GM04504 (cell line): ENCODE measurements at places on chromosomes 3 and 15.

DNA sequence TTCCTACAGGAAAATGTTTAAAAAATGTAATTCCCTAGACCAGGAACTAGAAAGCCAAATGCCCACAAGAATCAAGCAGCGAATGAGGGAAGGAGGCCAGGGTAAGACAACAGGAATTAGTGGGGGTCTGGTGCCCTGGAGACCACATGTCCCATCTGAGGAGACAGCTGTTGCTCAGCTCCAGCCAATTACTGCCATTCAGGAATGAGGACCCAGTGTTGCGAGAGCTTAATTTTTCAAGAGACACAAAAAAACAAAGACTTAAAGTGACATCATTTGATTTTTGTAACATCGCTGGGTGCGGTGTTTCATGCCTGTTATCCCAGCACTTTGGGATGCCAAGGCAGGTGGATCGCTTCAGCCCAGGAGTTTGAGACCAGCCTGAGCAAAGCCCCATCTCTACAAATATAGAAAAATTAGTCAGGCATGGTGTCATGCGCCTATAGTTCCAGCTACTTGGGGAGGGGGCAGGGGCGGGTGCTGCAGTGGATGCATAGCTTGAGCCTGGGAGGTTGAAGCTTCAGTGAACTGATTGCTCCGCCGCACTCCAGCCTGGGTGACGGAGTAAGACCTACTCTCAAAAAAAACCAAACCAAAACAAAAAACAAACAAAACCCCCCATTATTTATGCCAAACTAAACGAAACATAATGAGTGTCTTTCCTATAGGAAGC, 52.8 kb upstream of the LRIG1 start:
- no peak for DNase-seq

- DNase-seq: no peak
Measured at GRCh38 chr3:177687291-177687690, 490.0 kb upstream of the TBL1XR1 start.

DNA sequence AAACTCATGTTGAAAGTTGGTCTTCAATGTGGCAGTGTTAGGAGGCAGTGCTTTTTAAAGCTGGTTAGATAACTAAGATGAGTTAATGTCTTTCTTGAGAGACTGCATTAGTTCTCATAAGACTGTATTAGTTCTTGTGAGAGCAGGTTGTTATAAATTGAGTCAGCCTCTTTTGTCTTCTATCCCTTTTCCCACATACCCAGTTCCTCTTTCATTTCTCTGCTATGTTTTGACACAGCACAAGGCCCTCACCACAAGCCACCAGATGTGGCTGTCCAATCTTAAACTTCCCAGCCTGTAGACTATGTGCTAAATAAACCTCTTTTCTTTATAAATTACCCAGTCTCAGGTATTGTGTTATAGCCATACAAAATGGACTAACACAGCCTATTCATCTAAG, 94.6 kb upstream of the SNTN start:
- no peak for DNase-seq

- no peak for DNase-seq
Measured at GRCh38 chr3:7734456-7734855, 767.2 kb upstream of the LMCD1 start.

GRCh38 chr3:12234192-12234591, 54.7 kb upstream of the PPARG start:
- DNase-seq: no peak

- no peak for DNase-seq
Measured at GRCh38 chr3:53142986-53143385, 12.8 kb upstream of the RFT1 start.

DNA sequence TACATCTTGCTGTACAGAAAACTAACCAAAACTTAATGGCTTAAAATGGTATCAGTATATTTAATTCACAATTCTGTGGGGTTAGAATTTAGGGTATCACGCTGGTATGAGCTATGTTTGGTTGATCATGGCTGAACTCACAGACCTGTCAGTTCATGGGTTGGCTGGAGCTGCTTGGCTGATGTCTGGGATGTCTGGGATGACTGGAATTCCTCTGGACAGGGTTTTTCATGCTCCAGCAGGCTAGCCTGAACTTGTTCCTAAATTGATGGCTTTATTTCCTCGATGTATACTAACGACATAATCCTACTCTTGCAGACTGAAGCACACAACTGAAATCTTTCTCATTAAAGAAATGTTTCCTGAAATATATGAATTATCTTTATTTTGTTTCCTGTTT, 338.9 kb upstream of the GBE1 start:
- no peak for DNase-seq

DNA sequence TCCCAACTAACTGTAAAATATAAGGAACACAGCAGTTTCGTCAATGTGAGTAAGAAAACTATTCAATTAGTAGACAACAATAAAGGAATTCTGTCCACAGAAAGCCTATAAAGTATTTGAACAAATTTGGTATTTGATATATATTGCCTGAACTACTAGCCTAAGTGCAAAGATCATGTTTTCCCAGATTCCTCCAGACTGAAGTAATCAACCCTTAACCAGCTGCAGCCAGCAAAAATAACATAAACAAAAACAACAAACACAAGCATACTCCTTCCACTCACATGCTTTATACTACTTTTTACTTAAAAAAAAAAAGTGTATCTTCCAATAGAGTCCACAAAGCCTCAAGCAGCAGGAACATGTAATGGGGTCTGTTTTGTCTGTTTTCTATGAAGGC, 24.1 kb downstream of the PGBD4 start:
- no peak for DNase-seq

DNA sequence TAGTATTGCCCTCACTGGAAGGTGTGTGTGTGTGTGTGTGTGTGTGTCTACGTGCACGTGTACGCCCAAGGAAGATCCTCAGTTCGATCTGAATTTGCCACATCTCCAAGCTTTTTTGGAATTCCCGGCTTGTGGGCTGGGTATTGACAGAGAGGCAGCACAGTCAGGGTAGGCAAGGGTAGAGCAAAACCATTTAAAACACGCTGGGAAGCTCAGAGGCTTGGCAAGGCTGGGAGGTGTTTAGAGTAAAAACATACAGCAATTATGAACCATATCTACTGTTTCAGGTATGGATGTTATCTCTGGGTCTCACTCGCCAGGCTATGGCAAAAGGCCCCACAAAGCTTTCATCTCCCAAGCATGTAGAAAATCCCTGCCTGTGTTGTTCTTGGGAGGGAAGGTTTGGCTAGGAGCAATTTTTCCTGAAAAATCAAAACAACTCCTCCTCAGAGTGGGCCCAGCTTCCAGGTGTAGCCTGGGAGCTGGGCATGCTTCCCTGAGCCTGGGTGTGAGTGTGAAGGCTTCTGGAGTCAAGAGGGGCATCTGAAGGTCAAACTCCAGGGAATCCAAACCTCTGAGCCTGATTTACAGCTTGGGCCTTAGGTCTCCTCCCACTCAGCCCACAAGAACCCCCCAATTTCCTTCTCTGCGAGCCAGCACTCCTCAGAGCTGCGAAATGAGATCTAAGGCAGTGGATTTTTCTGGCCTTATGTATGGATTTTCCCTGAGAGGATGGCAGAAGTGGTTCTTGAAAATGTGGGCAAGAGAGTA, 244.8 kb upstream of the TPRG1 start:
- DNase-seq: no peak

GRCh38 chr15:69313432-69314000, 14.8 kb downstream of the PAQR5 start:
- no peak for DNase-seq

DNA sequence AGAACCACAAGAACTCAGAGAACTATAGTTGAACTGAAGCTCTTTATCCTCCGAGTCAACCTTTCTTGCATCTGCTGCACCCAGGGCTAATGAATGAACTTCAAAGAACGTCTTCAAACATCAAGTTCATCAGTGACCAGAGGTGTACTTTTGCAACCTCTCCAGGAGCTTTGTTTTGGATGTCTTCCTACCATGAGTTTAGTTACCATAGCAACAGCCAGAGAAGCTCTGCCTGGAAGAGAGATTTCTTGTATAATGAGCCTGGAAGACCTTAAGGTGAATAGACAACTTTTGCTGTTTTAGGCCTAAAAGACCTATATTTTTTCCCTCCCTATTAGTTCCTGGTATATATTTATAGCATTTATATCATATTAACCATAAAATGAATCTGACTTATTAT, 9.1 kb downstream of the ACTC1 start:
- DNase-seq: no peak

DNA sequence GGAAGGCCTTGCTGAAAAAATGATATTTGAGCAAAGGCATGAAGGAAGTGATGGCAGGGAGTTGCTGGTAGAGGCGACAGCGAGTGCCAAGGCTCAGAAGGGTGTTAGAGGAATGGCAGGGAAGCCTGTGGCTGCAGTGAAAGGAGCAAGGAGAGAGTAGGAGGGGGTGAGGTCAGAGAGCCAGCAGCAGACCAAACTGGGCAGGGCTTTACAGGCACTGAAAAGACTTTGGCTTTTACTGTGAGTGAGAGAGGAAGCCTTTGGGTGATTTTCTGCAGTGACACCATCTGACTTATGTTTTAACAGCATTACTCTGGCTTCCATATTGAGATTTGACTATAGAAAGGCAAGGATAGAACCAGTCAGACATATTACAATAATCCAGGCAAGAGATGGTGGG, 11.4 kb downstream of the TICRR start:
- DNase-seq: no peak

DNA sequence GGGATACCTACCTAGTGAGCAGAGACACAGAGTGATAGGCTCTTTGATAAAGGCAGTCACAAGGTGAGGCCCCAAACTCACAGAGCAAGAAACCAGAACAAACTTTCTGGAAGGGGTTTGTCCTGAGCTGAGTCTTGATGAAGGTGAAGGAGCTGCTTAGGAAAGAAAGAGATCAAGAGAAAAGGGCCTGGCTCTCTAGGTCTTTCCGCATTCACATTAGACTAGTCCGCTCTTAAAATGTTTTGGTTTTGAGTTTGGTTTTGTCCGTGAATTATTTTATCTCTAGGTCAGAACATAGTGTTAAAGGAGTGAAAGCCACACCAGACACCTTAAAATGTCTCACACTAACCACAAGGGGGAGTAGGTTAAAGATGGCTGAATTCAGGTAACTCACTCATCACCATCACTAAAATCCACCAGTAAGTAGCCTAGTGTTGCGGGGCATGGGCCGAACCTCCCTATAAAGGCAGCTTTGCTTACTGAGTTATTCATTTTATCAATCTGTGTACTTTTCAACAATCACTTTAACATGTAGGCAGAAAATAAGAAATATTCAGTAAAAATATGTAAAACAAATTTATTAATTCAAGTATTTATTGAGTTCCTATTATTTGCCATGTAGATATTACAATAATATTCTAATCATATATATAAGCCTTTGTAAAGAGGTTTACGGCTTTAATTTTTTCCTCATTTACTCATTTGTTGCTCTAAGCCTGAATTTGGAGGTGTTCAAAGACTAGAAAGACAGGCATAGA, 121.5 kb upstream of the TSC22D2 start:
- no peak for DNase-seq

DNA sequence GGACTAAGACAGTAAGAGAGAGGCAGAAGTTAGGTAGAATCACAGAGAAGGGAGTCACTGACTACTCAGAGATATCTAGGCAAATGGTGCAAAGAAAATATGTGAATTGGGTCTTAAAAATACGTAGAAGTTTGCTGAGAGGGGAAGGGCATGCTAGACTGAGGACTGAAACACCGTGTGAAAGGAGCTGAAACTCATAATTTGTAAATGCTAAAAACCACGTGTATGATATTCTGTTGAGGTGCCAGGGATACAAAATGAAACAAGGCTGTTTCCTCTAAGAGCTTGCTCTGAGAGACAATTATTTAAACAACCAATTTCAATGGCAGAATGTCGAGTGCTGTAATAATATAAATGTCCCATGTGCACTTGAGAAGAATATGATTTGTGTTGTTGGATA, 47.2 kb downstream of the NCK1 start:
- DNase-seq: no peak

DNA sequence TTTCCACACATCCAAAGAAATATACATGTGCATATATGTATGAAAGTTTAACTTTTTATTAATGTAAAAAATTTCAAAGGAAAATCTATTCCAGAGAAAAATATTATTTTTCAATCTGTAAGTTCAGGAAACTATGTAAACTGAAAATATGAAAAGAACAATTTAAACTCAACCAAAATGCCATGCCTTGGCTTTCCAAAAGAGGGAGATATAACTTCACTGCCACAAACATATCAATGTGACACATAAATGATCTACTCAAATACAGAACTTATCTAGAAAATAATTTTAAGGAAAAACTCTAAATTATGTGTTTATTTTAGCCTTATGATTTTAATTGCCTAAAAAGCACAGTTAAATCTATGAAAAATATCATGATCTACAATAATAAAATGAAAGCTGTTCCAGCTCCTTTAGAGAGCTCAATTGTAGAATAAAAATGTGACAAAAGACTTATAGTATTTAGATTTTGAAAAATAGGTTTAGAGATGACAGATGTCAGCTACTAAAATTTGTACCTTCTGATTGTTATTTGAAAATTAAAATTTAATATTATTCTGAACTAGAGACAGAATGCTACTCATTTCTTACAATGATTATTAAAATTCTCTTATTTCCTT, 94.8 kb downstream of the GBE1 start:
- DNase-seq: peak; percentile 5

- DNase-seq: no peak
Measured at GRCh38 chr15:78663703-78664102, 22.7 kb upstream of the CHRNB4 start.

- DNase-seq: no peak
Measured at GRCh38 chr15:99430881-99431401, 134.8 kb upstream of the MEF2A start.

GRCh38 chr15:86756688-86757087, 677.0 kb downstream of the AGBL1 start:
- no peak for DNase-seq

DNA sequence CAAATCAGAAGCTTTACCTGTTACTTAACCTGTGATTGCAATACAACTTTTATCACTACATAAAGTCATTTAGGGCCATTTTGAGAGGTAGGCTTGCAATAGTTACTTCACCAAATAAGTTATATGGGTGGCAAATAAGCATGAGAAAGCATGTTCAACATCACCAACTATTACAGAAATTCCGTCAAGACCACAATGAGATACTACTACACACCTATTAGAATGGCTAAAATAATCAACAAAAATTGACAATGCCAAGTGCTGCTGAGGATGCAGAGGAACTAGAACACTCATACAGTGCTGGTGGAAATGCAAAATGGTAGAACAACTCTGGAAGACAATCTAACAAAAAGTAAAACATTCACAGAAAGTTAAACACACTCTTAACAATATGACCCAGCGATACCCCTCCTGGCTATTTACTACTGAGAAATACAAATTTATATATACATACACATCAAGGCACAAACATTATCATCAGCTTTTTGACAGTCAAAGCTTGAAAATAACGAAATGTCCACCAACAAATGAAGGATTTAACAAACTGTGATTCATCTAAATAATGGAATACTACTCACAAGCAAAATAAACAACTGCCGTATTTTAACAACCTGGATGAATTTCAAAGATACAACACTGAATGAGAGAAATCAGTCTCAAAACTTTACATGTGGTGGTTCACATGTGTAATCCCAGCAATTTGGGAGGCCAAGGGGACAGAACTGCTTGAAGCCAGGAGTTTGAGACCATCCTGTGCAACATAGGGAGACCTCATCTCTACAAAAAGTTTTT, 82.9 kb downstream of the MYO9A start:
- no peak for DNase-seq

- DNase-seq: no peak
Measured at GRCh38 chr15:90956274-90957030, 1.8 kb downstream of the RCCD1 start.
